Naive B cell (primary cell): ENCODE measurements at places on chromosomes 2 and 18. TPM values are rescaled to one million over a fixed set of nuclear protein-coding genes. Genes with fewer than 3 reads are reported as not detected.

GRCh38 chr2:43146083-43146482 is 80.3 kb downstream of the ZFP36L2 start:
- no peak for DNase-seq

The SERPINB10 gene
- polyA plus RNA-seq, result not detected

The CYB5A gene
- 64.2 TPM for polyA plus RNA-seq

GRCh38 chr2:120224735-120225548 is 1.7 kb upstream of the TMEM185B start:
- no peak for DNase-seq

GRCh38 chr2:180359522-180360282 is 352.6 kb upstream of the CWC22 start:
- DNase-seq, result peak; percentile 9

The PPP1CB gene
- 62.4 TPM for polyA plus RNA-seq

DNA sequence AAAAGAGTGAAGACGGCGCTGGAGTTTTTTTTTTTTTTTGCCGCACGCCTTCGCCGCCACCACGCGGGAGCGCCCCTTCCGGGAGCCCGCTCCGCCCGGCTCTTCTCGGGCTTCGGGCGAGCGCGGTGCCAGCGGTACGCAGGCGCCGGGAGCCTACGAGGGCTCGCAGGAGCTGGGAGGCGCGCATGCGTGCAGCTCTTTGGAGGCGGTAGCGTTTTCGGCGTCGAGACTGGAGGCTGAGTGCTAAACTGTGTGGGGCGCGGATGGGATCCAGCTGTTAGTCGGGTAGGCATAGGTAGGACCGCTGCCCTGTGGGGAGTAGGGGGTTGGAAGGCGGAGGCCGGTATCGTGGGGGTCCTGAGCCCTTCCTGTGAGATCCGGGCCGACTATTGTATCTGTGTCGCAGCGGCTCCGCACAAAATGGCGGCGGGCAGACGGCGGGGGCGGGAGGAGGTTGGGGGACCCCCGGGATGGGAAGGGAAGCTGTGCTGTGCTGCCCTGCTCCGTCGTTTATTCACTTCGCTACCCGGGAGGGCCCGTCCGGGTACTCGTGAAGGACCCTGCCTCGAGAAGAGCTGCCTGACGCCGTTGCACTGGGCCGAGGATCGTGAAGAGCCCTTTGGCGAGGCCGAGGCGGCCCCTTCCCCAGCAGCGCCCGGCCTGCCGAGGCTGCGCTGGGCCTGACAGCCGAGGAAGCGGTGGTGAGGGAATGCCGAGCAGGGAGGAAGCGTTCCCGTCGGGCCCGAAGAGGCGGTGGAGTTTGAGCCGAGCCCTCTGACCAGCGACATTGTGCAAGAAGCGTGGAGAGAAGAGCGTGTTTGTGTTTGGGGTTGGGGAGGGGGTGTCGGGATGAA is at the start of gene ZNF638:
Gene ZNF638 (plus strand): TSS at position 202 of the 854 bp plus-strand sequence. CDS start 17,173 bp downstream, outside the sequence.
- DNase-seq, result peak; percentile 91

The C2orf81 gene
- polyA plus RNA-seq, result 8.8 TPM
